ENCODE measurements at places on chromosomes 2 and 18.

- no peak for DNase-seq
Observed at GRCh38 chr2:47303341-47304148, 99.4 kb upstream of the MSH2 start.

DNA sequence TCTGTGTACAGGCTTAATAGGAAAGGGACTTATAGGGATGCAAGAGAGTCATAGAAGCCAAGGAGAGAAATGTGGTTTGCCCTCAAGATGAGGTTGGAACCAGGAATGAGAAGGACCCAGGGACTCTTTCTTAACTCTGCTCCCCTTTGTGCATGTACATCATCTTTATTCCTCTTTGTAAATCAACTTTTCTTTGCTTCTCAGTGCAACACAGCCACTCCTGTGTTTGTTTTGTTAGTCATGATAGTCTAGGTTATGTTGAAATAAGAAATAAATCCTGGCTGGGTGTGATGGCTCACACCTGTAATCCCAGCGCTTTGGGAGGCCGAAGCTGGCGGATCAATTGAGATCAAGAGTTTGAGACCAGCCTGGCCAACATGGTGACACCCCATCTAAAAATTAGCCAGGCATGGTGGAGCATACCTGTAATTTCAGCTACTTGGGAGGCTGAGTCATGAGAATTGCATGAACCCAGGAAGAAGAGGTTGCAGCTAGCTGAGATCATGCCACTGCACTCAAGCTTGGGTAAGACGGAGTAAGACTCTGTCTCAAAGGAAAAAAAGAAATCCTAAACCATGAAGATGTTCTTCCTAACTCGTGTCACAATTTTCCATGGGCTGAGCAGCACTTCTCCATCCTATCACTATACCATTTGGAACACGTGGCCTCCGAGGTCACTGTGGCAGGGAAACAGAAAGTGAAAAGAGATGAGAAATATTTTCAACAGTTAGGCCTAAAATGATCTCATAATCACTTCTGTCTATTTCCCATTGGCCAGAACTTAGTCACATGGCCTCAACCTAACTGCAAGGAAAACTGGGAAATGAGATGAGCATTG, 73.0 kb upstream of the TMEM17 start:
- DNase-seq = peak; percentile 61

DNA sequence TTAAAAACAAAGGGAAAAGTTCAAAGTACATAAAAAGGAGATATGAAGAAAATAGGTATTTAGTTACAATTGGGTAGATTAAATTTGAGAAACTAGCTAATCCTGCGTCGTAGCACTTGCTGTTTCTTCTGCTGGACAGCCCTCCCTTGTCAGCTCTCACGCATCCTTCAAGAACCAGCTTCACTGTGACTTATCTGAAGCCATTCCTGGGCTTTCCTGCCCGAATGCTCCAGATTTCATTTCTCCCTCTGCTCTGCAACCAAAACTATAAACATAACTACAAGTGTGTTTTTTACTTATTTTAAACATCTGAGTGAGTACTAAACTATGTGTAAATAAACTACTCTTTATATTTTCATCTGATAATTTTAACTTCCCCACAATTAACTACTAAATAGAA, 149.2 kb downstream of the MTCL1 start:
- DNase-seq = no peak

- DNase-seq = no peak
Observed at GRCh38 chr2:209977386-209978239, 24.8 kb upstream of the RPE start.

- no peak for DNase-seq
Observed at GRCh38 chr2:84894131-84894586, 11.3 kb upstream of the TMSB10 start.

- no peak for DNase-seq
Observed at GRCh38 chr18:77314952-77315351, 65.3 kb downstream of the GALR1 start.

DNA sequence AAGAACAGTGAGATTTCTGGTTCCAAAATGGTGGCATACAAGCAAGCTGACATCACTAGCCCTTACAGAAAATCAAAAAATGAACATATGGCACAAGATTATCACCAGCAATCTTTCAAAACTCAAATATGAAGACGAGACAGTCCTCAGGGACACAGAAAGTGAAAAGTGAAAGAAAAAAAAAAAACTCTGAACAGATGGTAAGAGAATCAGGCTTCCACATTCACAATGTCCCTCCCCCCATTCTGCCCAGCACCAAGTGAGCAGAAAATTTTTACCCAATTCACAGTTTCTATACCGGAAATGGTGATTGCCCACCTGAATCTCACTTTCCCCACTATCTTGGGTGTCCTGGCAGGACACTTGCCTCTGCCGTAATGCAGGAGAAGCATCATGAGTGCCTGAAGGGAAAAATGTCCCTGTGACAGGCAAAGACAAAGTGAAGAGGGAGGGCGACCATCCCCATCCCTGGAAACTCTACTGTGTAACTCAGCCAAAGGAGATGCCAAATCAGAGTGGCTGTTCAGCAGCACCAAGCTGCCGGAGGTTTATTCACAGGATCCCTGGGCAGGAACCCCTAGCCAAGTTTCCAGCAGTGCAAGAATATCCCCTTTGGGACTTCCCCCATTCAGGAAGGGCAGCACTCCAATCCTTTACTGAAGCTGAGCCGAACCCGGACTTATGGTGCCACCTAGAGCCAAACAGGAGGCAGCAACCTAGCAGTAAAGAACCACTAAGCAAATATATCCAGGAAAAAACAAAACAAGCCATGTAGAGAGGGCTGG, 312.2 kb downstream of the LRATD1 start:
- DNase-seq = peak; percentile 58

DNA sequence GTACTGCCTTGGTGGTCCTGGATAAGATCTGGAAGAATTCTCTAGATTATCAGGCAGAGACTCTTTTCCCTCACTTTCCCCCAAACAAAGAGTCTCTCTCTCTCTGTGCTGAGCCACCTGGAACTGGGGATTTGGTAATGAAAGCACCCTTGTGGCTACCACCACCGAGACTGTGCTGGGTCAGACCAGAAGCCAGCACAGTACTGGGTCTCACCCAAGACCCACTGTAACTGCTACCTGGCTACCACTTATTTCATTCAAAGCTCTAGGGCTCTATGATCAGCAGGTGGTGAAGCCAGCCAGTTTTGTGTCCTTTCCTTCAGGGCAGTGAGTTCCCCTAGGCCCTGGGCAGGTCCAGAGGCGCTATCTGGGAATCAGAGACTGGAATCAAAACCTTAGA, 269.6 kb upstream of the CWC22 start:
- DNase-seq = no peak

- peak; percentile 13 for DNase-seq
Observed at GRCh38 chr18:52339891-52340371, at the start of gene DCC. TSS of gene DCC (plus strand) at chr18:52340197. CDS start at chr18:52340788, 591 bp downstream.

- peak; percentile 5 for DNase-seq
Observed at GRCh38 chr2:48114256-48114655, 208.0 kb upstream of the FBXO11 start.

DNA sequence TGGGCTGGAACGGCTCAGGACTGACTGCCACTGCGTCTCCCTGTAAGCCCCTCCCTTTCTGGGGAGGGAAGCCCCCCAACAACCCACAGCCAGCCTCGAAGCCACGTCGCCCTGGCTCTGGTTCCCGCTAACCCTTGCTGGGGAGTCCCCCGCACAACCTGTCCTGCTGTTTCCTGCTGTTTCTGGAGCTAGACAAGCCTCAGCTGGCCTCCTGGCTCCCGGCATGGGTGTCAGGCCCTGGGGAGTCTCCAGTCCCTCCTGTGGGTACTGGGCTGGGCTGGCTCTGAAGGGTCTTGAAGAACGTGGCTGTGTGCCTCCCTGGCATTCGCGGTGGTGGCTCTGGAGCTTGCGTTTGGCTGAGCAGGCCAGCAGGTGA, 20.9 kb downstream of the NFATC1 start:
- no peak for DNase-seq

DNA sequence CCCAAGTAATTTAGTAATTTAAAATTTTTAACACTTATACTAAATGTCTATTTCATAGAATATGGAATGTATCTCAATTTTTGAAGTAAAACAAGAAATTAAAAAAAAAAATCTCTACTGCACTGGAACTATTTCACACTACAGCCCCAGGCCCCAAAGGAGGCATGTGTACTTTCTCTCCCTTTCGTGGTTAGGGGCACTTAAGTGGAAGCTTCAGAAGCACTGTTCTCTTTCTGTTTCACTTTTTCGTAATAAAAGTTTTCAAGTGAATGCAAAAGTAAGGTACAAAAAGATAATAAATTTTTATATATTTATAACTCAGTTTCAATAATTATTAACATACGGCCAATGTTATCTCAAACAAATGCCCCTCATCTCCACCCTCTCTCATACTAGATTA, 123.8 kb upstream of the STON1 start:
- DNase-seq = no peak

- DNase-seq = peak; percentile 79
Observed at GRCh38 chr18:2147476-2148230, 423.7 kb downstream of the METTL4 start.

- DNase-seq = no peak
Observed at GRCh38 chr2:104889291-104889959, 35.5 kb downstream of the POU3F3 start.

GRCh38 chr2:156622491-156622890, 186.3 kb downstream of the GPD2 start:
- no peak for DNase-seq

DNA sequence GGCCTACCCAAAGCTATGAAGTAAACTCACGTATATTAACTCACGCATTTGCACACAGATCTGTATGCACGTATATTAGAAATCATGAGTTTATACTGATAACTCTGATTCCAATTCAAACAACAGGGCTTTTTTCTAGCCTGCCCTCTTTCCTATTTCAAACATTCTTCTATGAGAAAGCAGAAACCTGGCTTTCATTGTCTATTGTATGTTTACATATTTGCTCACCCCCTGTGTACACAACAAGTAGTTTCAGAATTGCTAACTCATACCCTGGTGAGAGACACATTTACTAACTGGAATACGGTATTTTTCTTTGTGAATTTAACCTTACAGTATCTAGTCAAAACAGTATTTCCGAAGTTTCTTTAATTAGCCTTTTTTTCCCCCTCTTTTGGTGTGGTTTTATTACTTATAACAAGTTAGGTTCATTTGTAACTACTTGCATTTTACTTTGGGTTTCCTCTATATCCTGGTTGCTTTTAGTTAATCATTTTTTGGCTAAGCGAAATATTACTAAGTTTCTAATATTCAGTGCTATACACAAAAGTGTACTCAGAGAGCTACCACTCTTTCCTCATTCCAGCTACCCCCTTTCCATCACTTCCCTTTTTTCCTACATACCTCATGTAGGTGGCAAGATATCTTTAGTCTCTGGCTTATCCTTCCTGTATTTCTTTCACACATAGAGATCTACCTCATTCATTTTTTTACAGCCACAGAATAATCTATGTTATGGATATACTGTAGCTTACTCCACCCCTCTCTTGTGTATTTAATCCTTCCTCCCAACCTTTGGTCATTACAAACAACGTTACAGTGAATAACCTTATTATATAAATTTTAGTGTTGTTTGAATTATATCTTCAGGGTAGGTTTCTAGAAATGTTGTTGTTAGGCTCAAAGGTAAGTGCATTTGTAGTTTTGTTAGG, 112.7 kb upstream of the BCL2L11 start:
- DNase-seq = no peak

DNA sequence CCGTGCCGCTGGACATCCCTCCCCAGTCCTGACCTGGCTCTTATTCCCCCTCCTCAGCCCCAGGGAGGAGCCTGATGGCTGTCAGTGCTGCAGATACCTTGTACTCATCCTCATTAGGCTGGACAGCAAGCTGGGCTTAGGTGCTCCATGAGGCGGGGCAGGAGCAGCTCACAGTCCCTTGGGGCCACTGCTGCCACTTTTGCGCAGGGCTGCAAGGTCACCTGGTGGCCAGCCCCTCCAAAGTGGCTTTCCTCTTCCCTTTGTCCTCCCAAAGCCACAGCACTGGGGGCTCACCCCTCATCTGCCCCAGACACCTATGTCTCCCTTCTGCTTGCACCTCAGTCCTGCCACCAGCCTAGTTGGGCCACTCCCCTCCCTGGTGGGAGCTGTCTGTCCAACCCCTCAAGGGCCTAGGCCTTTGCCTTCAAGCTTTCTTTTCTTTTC, 60.8 kb downstream of the FAM168B start:
- no peak for DNase-seq

DNA sequence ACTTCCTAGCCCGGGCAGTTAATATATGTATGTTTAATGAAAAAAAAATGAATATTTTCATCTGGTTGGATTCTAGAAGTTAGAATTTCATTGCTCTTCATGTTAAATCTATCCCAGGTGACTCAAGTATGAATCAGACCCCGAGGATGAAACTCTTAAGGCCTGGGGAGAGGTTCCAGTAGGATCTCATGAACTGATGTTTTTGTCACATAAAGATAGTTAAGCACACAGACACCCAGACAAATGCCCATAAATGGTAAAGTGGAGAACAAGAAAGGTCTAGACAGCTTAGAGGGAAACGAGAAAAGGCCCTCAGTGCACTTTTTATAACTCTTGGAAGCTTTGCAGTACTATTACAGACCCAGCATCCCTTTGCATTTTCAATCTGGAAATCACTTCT, 114.1 kb downstream of the RIF1 start:
- no peak for DNase-seq

DNA sequence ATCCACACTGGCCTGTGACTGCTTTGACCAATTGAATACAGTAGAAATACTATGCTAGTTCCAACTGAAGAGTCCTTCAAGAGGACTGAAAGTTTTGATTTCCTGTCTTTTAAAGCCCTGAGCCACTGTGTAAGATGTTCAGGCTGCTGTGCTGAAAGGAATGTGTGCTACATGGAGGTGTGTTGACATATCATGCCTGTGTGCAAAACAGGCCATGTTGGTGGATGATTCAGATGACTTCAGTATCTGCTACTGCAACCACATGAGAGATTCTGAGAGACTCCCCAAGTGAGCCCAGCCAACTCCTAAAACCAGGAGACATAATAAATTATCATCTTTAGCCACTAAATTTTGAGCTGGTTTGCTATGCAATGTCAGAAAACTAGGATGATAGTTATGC, 662.9 kb downstream of the ZEB2 start:
- DNase-seq = no peak

- DNase-seq = no peak
Observed at GRCh38 chr18:69978732-69979715, 31.4 kb upstream of the CD226 start.

GRCh38 chr2:108612514-108613183, 78.4 kb downstream of the LIMS1 start:
- no peak for DNase-seq

- no peak for DNase-seq
Observed at GRCh38 chr18:8139127-8139527, 470.1 kb upstream of the RAB12 start.

- no peak for DNase-seq
Observed at GRCh38 chr18:9290156-9290555, 44.4 kb upstream of the TWSG1 start.

All from MG63 (cell line).